ENCODE measurements at places on chromosomes 2 and 18.

- no peak for DNase-seq
These were observed 26.3 kb downstream of the ANXA4 start for GRCh38 chr2:69768235-69768634.

GRCh38 chr2:17245906-17246305, 272.3 kb downstream of the RAD51AP2 start:
- no peak for DNase-seq

- no peak for DNase-seq
These were observed 18.6 kb upstream of the PDE1A start for GRCh38 chr2:182445391-182445965.

DNA sequence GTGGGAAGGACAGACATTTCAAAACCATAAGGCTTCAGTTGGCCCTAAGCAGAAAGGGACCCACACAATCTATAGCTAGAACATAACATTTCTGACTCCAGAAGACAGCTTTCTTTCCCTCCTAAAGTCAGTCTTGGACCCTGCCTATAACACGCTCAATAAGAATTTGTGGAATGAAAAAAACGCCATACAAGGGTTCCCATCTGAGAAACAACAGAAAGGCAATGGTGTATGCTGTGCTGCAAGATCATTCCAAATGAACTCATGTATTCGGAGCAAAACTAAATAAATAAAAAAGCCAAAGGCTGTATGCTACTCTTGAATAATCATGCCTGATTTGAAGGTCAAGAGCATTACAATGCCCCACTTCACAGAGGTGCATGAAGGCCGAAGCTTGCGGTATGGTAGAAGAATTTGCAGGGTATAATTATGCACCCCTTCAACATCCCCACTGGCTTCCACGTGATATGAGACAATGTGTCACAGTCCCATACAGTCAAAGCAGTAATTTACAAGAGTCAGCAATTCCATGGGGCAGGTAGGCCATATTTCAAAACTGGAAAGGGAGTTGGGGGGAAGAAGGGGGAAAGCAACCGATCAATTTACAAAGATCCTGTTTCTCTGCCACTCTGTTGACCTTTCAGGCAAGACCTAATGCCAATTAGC, 61.4 kb upstream of the SLC14A2 start:
- DNase-seq: no peak

DNA sequence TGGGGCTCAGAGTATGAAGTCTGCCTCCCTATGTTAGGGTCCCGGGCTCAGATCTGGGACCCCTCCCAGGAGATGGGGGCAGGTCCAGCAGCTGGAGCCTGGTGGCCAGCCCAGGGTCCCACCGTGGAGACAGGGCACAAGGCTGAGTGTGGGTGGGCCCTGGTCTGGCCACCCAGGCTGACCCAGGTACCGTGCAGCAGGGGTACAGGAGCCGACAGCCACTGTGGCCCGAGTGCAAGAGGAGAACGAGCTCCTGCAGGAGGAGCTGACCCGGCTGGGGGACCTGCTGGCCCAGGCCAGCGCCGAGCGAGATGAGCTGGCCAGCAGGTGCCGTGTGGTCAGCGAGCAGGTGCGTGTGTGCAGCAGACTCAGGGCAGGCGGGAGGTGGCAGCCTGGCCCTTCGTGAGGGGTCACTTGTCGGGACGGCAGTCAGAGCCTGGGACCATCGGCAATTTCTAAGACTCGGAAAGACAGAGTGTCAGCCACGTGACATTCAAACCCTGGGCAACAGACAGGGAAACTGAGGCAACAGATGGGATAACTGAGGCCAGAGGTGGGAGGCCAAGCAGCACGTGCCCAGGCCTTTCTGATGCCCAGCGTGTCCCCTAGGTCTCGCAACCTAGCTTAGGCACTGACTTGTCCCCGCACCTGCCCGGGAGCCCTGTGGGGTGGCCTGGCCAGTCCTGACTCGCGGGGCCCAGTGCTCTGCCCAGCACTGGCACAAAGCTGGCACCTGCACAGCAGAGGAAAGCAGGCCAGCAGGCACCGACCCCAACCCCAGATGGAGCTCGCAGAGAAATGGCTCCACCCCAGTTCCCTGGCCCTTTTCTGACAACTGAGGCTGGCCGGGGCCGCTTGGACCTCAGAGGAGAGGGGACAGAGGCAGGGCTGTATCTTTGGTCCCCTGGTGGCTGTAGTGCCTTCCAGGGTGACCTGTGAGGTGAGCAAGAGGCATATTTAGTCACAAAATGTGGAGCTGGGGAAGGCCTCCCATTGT, 13.9 kb downstream of the CROCC2 start:
- DNase-seq: no peak

DNA sequence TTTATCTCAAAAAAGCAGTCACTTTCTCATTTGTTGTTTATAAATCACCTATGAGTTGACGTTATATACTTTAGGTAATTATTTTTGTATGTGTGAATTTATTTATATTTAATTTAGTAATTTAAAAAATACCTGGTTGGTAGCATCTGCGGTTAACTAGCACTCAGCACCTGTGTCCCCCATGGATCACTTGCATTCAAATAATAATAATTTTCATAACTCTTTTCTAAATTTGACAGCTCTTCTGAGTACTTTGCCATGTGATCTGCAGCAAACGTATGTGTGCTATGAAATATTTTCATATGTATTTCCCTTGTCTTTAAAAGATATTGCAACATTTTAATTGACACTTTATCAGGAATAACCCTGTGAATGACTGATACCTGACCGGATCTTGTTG, 88.1 kb downstream of the CMPK2 start:
- no peak for DNase-seq

DNA sequence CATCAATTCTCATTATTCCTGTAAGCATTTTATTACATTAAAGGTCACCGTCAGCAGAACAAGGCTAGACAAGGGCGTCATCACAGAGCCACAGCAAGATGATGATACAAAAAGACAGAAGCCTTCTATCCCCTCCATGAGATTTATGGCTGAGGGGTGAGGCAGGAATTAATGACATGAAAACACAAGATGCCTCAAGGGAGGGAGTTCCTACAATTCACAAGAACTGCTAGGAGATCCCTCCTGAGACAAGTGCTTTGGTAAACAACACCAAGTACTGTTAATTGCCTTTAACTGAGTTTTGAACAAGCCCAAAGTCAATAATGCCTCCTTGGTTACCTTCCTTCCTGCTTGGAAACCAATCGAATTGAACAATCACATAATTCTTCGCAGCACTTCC, 14.1 kb downstream of the ADD2 start:
- DNase-seq: no peak

DNA sequence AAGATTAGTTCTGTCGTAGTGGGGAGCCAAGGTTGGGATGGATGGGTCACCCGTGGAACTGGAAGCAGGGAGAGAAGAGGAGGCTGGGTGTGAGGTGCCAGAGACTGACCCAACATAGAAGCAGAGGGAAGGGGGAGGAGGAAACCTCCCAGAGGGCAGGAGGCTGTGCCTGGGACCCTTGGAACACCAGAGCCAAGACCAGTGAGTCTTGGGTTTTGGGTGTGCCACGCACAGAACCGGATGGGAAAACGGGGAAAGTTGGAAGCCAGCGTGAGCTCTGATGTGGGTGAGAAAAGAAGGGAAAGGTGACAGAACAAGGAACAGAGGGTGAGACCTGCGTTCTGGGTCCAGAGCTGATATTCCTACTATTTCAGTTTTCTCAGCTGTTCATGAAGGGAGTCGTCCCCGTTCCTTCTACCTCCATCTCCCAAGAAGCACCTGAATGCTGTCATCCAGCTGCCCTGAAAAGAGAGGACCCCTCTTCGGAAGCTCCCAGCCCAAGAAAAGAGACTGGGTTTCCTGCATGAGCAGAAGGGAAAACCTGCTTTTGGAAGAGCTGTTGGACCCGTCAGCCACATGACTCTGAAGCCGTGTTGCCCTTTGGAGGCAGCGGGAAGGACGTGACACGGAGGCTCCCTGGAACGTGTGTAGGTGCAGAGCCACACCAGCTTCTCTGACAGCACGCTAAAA, 250.1 kb downstream of the NDUFA10 start:
- no peak for DNase-seq

DNA sequence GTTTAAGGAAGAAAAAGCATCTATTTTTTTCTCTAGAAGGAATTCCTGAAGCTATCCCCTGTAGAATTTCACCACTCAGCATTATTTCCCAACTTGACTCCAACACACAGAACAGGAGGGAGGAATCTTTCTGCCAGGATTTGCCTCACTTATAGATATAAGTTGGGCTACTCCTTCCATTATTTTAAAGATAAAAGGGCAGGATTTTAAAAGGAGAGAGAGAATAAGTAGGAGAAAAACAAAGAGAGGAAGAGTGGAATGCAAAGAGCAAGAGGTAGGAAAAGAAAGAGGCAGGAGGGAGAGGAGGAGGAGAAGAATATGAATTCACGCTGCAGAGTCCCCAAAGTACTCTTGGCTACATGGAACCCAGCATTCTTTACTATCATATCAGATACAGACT, 182.5 kb downstream of the TCF4 start:
- DNase-seq: no peak

- no peak for DNase-seq
These were observed 21.7 kb upstream of the BAZ2B start for GRCh38 chr2:159637988-159638501.

GRCh38 chr18:46294751-46295150, 190.6 kb downstream of the HAUS1 start:
- DNase-seq: no peak

DNA sequence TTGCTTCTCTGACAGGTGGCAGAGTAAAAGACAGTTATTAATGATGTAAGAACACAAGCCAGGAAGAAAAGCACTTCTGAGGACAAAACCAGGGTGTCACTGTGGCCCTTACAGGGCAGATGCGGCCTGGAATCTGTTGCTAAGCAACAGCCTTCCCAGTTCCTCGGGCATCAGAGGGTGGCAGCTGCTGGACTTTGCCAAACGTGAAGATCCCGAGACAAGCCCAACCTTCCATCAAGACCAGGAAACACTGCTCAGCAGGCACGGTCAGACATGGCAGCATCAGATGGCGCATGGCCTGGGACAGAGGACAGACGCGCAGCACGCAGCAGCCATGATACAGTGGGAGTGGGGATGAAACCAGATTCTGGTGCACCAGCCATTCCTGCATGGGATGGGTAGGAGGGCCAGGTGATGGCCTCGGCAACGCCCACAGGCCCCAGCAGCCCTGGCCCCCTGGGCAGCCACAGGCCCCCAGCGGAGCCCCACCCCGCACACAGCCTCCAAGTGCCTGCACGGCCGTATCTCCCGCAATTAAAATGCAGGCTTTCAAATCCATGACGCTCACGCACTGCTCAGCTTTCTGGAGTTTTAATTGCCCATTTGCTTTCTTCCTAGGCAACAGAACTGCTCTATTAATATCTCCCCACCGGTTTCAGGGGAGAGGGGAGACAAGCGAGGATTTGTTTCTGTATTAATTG, 89.0 kb downstream of the EIPR1 start:
- DNase-seq: no peak

DNA sequence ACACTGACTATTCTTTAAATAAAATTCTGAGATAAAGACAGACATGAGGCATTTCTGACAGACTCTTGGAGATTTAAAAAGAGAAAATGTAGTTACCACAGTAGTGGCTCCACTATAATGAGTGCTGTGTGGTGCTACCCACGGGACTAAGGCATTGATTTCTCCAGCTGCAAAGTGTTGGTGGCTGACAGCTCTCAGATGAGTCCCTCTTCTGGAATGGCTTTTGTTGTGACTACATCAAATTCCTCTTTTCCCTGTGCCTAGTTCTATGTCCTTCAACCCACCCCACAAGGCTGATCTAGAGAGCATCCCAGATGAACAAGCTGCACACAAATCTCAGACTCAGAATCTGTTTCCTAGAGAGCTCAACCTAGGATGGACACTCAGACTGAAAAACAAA, 884.8 kb upstream of the ZEB2 start:
- DNase-seq: no peak

DNA sequence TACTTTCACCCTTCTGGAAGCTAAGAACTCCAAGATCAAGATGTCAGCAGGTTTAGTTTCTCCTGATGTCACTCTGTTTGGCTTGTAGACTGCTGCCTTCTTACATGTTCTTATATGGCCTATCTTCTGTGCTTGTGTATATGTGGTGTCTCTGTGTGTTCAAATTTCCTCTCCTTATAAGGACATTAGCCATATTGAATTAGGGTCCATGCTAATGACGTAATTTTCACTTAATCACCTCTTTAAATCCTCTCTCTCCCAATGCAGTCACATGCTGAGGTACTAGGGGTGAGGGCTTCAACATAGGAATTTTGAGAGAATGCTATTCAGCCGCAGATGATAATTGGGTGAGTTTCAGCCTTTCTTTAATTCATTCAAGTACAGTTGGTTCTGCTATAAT, 458.3 kb upstream of the SYT4 start:
- no peak for DNase-seq

DNA sequence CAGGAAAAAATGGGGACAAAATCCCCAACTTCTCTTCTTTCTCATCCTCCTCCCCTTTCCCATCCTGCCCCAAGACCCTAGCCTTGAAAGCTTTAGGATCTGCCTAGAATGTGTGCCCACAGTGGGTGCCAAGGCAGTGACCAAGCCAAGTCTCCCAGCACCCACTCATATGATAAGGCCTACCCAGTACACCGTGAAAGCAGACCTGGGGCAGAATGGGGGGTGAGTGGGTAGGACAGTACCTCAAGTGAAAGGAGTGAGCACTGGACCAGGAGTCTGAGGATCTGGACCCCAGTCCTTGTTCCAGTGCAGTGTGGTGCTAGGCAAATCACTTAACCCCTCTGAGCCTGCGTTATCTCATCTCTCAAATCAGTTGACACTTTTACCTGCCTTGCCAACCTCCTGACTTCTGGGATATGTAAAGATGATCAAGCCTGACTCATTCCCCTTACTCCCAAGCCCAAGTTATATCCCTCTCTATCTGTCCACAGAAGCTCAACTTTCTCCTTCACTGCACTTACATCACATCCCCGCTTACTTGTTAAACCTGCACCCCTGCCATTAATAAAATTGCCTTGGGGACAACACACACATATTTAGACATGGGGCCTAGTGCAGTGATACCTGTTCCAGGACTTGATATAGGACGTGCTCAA, 109.7 kb downstream of the ATL2 start:
- no peak for DNase-seq

DNA sequence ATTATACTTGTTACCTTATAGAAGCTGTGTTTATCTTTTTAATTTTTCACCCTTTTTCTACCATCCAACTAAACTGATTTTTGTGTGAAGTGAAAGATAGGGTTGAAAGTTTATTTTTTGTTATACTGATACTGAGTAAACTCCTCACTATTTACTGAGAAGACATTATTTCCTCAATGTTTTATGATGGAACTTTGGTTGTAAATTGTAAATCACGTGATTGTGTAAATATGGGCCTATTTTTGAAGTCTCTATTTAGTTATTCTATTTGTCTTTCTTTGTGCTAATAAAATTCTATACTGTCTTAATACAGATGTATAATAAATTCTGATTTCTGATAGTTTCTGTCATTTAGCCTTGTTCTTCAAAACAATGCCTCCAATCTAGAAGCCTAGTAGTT, 697.2 kb upstream of the SLC8A1 start:
- DNase-seq: no peak
